NCI-H1105 treated with DMSO at 0.1 percent for 48 hours (cell line): ENCODE measurements at places on chromosomes 1 and 21.

DNA sequence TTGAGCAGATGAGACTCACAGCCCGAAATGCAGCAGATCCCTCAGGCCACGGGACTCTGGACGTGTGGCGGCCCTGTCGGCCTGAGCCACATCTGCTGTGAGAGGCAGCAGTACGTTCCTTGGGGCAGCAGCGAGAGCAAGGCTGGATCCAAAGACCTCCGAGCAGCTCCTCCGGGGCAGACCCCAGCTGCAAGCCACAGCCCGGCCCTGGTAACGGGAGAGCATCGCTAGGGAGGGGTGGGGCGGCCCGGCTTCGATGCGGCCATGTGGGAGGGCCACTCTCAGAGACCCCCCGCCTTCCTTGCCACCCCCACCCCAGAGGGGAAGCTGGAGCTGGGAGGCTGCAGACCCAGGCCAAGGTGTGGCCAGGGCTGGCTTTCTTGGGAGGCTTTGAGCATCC lies 17.8 kb downstream of the PRKCZ start:
- DNase-seq: no peak

GRCh38 chr1:185049670-185050069 lies 4.3 kb downstream of the RNF2 start:
- DNase-seq: no peak

GRCh38 chr1:3028531-3029282 lies 7.4 kb downstream of the ACTRT2 start:
- DNase-seq: no peak

GRCh38 chr1:212609701-212610574 lies 1.4 kb downstream of the ATF3 start:
- DNase-seq: peak; percentile 19

DNA sequence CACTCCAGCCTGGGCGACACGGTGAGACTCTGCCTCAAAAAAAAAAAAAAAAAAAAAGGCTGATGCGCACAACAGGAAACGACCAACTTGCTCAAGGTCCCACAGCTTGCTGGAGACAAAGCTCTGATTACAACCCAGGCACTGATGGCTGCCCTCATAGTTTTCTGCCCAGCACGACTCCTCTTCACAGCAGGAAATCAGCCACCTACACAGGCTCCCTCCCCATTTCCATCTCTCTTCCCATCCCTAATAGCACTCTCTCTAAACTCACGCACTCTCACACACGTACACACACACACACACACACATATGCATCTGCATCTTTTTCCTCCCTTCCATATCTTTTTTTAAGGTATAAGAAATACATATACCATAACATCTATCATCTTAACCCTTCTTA lies 153.5 kb upstream of the SOD1 start:
- no peak for DNase-seq

GRCh38 chr1:160874935-160875334 lies 10.0 kb downstream of the ITLN1 start:
- DNase-seq: no peak

GRCh38 chr1:55338448-55338820 lies 123.3 kb upstream of the USP24 start:
- DNase-seq: no peak

DNA sequence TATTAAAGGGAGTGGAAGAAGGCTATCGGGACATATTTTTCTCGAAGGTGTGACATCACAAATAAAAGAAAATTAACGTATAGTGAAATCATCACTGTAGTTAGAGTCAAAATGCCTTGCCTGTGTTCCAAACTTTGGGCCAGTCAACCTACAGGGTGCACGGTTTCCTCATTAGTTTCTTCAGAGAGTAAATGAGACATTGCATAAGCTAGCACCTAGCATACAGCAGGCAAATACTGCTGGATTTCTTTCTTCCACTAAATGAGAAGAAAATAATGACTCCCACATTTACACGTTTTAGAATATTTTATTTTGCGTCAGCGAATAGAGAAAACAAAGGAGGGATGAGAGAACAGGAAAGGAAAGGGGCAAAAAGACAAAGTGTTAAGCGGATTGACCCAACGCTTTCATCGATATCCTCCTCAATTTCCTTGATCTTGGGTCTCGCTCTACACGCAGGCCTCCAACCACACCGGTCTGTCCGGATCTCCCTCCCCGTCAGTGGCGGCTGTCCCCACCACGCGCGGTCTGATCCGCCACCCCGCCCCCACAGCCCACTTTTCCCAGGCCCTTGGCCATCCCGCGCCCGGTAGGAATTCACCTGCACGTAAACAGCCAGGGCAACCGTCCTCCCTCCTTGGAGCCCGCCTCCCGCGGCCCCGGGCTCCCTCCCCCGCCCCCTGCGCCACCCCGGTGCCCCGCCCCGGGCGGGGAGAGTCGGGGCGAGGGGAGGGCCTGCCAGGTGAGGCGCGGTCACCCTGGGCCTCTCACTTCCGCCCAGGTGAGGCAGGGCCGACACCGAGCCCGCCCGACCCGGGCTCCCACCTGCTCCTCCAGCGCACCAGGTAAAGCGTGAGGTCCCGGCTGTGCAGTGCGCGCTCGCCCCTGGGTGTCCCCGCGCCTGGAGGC lies at the start of gene PATJ:
PATJ (plus strand) TSS at position 770 of the 909 bp plus-strand sequence. CDS start 20,413 bp downstream, outside the sequence.
- peak; percentile 83 for DNase-seq

GRCh38 chr1:167429612-167430011 lies 88.7 kb downstream of the CD247 start:
- no peak for DNase-seq

- DNase-seq: no peak
Measured at GRCh38 chr1:7705048-7705907, 65.8 kb upstream of the VAMP3 start.

DNA sequence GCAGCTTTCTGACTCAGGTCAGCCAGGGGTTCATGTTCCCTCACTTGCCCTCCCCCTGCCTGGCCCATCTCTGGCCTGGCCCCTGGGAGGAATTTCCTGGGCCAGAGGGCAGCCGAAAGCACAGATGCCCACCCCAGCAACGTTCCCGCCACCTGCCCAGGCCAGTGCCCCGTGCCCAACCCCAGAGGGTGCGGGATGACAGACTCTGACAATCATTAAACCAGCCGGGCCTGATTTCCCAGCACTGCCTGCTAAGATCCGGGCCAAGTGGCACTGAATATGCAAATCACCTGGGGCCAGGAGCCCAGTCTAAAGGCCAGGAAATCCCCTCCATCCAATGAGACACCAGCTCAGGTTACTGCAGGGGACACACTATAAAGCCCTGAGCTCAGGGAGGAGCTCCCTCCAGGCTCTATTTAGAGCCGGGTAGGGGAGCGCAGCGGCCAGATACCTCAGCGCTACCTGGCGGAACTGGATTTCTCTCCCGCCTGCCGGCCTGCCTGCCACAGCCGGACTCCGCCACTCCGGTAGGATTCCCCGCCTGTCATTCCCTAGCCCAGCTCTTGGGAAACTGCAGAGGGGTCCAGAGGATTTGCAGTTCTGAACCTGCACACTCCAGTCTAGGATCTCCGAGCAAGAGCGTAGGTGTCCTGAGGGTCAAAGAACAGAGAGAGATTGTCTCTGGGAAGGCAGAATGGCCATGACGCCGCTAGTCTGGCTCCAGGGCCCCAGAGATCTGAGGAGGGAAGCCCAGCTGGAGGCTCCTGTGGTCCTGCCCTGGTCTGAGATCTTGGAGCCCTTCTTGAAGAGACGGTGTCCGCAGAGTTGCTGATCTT lies at the start of gene ELF3:
ELF3 (plus strand) TSS at position 408 of the 836 bp plus-strand sequence. CDS start 550 bp downstream, outside the sequence.
- DNase-seq: peak; percentile 14

GRCh38 chr1:230291731-230292620 lies 134.2 kb downstream of the PGBD5 start:
- peak; percentile 39 for DNase-seq

DNA sequence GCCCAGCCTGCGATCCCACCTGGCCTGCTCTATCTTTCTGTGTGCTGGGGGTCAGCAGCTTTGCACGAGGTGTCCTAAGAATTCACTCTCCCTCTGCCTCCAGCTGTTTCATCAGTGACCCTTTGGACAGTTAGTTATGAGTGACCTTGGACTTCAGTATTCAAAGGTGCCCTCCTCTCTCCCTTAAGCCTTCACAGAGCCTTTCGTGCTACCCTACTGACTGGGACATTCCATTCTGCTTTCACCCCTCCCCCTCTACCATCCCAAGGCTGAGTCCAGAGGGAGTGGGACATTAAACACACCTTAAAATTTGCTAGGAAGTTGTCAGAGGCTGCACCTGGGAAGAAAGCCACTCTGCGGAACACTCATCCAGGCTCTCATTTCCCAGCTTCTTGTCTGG lies 171.9 kb downstream of the CLIC6 start:
- no peak for DNase-seq

GRCh38 chr1:47507881-47508701 lies 70.2 kb downstream of the FOXD2 start:
- peak; percentile 44 for DNase-seq

DNA sequence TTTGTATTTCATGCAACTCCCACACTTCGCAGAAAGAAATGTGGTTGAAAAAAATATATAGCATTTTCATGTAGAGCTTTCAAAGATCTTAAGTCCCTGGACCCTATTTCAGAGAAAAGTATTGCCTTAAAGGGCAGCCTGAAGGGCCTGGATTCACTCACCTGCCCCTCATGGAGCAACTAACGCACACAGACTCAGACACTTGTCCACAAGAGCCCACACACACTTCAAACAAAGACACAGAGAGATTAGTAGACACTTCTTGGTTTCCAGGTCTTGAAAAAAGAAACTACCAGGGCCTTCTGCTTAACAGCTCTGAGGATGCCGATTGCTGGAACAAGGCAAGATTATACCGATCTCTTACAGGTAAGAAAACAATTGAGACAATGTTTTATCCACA lies 122.2 kb downstream of the ZBTB18 start:
- DNase-seq: no peak

DNA sequence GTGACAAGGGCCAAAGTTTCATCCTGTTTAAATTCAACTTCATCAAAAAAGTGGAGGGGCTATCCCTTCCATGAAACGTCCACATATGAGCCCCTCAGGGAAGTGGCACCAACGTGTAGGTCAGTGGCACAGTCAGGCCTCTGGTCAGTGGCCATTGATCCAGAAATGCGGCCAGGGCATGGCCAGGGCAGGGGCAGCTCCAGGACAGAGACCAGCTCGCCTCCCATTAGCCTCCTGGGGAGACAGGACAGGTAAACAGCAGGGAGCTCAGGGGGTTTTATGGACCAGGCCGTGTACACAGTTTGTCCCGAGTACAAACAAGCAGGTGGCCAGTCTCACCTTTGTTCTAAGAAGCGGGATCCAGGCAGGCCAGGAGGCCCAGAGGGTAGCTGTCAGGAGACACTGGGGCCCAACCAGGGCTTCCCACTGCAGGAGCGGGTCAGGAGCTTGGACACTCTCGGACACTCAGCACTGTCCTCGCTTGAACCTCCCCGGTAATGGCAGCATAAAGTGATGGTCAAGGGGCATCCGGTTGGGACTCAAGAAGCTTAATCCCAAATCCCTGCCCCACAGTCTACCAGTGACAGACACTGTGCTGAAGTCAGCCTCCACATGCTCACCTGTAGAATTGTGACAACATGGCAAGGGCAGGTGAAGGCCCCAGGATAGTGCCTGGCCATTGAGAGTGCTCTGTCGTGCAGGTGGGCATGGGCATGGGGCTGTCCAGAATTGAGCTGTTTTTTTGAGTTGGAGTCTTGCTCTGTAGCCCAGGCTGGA lies 144.1 kb upstream of the ERRFI1 start:
- no peak for DNase-seq
